NCI-H510A (cell line): ENCODE measurements at places on chromosomes 3 and 15.

- DNase-seq = no peak
Observed at GRCh38 chr3:24683633-24684384, 189.2 kb upstream of the THRB start.

GRCh38 chr15:58203537-58203936, 65.4 kb downstream of the AQP9 start:
- DNase-seq = no peak

- no peak for DNase-seq
Observed at GRCh38 chr3:86785386-86785785, 205.6 kb downstream of the VGLL3 start.

DNA sequence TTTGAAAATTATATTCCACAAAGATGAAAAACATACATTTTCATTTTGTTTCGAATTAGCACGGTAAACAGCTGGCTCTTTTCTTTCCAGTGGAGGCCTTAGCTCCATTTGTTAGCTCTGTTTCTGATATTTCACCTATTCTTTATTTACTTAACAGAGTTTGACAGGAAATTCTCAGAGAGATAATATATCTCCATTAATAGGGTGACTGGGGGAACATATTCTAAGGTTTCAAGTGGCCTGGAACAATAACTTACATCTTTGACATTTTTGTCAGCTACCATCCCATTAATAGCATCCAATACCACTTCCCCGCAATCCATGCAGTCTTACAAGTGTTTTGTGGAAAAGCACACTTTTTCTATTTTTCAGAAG, 577.6 kb upstream of the MDFIC2 start:
- DNase-seq = no peak

DNA sequence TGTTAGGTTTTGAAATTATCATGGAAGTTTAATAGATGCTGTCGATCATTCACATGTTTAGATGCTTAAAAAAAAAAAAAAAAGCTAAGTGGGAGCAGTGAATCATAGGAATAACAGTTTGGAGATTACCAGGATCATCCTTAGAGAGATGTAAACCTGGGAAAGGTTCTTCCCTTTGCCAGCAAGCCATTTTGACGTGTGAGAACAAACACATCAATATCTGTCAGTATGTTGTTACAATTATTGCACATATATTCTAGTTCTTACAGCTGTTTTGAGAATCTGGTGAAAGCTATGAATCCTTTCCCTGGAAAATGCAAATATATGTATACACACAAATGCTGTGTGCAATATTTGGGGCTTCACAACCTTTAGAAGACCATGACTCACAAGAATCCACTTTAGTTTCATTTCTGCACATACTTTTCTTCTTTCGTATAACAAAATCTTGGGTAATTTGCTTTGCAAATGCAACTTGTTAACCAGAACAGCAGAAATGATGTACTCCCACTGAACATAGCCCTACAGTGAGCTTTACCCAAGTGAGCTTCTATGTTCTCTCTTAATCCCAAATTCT, 12.0 kb downstream of the NFKBIZ start:
- DNase-seq = no peak

GRCh38 chr3:56882896-56883295, 81.1 kb upstream of the ARHGEF3 start:
- no peak for DNase-seq

DNA sequence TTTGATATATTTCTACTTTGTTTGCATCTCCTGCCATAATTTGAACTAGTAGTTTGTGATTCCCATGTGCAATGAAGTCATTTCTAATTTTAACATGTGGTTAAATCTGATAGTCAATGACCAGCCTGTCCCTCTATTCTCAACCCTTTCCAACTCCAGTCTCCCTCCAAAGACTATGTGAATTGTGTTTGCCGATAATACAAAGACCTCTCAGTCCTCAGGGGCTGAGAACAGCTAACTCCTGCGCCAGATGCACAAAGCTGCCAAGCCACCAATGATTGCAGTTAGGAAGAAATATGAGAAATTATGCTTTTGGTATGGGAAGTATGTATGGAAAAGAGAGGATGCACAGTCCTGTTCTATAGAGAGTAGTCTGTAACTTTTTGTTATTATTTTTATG, 54.0 kb downstream of the KCNH8 start:
- DNase-seq = no peak

DNA sequence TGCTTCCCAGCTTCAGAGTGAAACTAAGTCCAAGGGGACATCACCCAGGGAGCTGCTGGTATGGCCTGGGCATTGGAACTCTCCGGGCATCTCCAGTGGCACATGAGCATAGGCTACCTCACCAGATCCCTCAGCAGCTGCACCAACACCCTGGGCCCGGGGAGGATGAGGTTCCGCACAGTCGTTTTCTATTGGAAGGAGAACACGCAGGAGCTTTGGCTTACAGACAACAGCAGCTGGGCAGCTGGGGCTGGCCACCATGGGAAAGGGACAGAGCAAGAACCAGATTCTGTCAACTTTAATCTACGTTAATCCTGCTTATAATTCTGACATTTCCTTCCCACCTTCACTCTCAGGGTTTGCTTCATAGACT, 65.5 kb downstream of the MYO1E start:
- DNase-seq = no peak

DNA sequence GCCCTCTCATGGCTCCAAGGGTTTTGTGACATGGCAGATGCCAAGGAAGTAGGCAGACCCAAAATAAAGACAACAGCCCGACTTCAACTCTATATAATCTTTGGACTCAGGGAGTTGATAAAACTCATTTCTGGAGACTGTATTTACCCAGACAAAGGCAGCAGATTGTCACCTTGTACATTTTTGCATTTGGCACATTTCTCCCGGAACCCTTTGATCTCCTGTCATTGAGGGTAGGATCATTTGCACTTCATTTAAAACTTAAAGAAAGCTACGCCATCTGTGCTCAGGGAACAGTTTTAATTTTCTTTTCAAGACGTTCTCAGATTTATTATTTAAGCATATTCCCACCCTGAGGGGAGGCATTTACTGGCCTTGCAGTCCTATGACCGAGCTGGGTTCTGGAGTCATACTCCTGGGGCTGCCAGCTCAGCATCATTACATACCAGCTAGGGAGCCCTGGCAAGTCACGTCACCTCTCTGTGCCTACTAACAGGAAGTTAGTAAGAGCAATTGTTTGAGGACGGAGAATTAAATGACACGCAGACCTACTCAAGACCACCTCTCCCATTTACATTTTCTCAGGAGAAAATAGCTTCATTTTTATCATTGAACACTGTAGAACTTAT, 5.9 kb downstream of the CDCP1 start:
- no peak for DNase-seq

DNA sequence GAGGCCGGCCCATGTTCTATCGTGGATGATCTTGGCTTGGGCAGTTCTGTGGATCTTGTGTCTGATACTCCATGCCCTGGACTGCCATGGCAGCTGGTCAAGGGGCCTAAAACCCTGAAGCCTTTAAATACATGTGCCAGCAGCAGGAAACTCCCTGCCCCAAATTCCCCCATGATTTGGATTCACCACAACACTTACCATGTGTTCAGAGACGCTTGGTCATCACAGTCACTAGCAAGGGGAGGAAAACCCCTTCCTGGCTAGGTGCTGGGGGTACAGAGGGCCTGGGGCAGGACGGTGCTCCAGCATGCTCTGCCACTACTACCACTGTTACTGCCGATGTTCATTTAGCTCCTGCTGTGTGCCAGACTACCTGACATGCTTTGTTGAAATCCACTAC, 94.4 kb downstream of the DNAJB8 start:
- DNase-seq = no peak

DNA sequence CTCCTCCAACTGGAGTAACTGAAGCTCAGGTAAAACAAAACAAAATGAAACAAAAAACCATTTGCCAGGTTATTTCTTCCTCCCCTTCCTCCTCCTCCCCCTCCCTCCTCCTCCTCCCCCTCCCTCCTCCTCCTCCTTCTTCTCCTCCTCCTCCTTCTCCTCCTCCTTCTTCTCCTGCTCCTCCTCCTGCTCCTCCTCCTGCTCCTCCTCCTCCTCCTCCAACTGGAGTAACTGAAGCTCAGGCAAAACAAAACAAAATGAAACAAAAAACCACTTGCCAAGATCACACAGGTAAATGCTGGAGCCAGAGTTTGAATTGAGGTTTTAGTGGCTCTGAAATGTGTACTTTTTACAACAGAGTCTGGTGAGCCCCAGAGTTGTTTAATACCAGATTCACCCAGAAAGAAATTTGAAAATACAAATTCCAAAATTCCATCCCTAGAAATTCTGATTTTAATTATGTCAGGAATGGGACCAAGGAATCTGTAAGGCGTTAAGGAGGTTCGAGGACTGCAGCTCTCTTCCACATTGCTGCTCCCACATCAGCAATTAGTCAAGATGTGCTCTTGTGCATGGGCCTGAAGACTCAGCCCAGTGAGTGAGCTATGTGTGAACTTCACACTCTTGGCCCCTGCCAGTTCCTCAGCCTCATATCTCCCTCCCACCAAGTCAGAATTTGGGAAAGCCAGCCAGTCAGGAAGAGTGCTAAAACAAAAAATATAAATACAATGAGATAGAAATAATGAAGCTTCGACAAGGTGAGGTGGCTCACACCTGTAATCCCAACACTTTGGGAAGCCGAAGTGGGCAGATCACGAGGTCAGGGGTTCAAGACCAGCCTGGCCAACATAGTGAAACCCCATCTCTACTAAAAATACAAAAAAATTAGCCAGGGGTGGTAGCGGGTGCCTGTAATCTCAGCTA, 31.6 kb upstream of the ZNF770 start:
- DNase-seq = no peak

- DNase-seq = peak; percentile 0
Observed at GRCh38 chr3:1677576-1678156, 421.0 kb upstream of the CNTN4 start.

- DNase-seq = no peak
Observed at GRCh38 chr3:97694876-97695275, 69.7 kb upstream of the ARL6 start.

GRCh38 chr15:96066852-96067495, 263.5 kb upstream of the NR2F2 start:
- peak; percentile 65 for DNase-seq

- no peak for DNase-seq
Observed at GRCh38 chr15:33046329-33046728, 148.2 kb downstream of the FMN1 start.

- no peak for DNase-seq
Observed at GRCh38 chr3:125331243-125331642, 43.9 kb downstream of the ZNF148 start.

DNA sequence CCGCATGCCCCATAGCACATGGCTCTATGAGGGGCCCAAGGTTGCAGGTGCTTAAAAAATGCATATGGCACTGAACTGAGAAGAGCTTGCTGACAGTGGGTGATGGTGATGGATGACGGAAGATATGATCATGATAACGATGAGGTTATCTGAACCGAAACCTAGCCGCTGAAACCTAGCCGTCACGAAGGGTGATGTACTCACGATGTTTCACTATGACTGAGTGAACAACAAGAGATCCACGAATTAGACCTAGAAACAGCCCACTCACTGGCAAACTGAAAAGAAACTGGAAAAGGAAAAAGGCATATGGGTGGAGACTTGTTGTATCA, 57.6 kb upstream of the BCL6 start:
- DNase-seq = no peak

DNA sequence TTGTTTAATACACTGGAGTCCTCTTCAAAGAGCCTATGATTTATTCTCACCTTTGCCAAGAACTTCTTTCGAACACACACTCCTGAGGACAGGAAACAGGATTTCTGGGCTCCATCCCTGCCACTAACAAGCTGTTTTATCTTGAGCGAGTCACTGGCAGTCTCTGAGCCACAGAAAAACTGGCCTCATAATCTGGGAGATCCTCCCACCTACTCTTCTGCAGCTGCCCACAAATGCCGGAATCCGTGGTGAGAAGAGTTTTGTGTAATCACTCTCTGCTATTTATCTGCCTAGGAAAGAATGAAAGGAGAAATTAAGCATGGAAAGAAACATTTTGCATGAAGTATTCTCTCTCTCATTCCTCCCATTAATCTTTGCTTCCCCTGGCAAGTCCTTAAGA, 172.0 kb upstream of the TRIM42 start:
- DNase-seq = no peak

DNA sequence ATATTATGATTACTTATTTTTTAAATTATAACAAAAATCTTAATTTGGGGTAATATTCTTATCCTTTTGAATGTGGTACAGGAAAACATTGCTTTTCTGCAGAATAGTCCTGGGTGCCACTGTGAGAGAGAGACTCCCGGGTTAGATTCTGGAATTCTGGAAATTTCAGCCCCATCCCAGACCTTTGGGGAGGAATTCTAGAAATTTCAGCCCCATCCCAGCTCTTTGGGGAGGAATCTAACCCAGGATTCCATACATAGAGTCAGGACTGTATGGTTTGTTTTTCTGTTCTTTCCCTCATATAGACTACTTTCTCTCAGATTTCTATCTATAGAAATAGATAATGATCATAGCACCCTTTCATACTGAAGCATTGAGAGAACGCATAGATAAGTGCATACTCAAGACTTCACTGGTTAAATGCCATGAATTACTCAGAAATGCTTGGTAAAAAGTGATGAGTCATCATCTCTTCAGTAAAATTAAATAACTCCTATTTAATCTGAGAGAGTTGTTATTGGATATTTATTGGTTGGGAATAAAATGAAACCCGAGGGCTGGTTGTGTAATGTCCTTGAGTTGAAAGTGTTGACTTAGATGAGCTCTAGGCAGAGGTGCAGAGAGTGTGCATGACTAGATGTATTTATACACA, 8.3 kb downstream of the EIF2AK4 start:
- DNase-seq = no peak

GRCh38 chr3:152219216-152219615, 49.5 kb upstream of the MBNL1 start:
- DNase-seq = no peak

DNA sequence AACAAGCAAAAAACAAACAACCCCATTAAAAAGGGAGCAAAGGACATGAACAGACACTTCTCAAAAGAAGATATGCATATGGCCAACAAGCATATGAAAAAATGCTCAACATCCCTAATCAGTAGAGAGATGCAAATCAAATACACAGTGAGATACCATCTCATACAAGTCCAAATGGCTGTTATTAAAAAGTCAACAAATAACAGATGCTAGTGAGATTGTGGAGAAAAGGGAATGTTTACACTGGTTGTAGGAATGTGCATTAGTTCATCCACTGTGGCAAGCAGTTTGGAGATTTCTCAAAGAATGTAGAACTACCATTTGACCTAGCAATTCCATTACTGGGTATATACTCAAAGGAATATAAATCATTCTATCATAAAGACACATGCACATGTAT, 44.5 kb downstream of the RIOX2 start:
- no peak for DNase-seq

- DNase-seq = no peak
Observed at GRCh38 chr3:149384911-149385321, 7.5 kb upstream of the TM4SF1 start.

GRCh38 chr3:171876680-171877147, 33.6 kb downstream of the TMEM212 start:
- DNase-seq = no peak

- no peak for DNase-seq
Observed at GRCh38 chr3:130392266-130392665, 46.8 kb downstream of the COL6A5 start.

GRCh38 chr3:73148206-73148605, 86.7 kb downstream of the EBLN2 start:
- no peak for DNase-seq
